ENCODE measurements at places on chromosomes 6 and 20.

- H3K36me3 ChIP-seq: no peaks in the 10 kb centered on the region
- H3K27ac ChIP-seq: no peak overlapping the region
- no peak for DNase-seq
These were observed 891.4 kb downstream of the TFAP2A start for GRCh38 chr6:9523462-9523861.

GRCh38 chr6:103177791-103178190 lies 1681.9 kb downstream of the HACE1 start:
- no peaks in the 10 kb centered on the region for H3K36me3 ChIP-seq
- H3K27ac ChIP-seq: no peak overlapping the region
- H3K27me3 ChIP-seq: no peaks in the 10 kb centered on the region
- H3K4me1 ChIP-seq: no peaks in the 10 kb centered on the region
- H3K4me3 ChIP-seq: no peak overlapping the region

DNA sequence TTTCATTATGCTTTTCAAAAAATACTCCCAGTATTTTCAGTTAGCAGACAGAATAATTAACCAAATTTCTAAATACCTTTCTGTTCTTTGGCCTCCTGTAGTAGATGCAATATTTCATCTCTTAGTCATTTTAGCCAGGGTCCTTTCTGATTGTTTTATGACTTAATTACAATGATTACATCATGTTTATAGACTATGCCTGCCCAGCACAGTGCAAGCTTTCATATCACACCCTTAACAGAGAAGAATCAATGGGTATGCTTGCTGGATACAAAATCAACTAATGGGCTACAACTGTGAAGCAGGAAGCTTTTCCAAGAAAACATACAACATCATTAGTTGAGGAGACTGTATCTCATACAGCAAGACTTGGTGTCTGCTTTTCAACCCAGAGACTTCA lies 119.8 kb upstream of the NRSN1 start:
- no peak for DNase-seq
- no peak overlapping the region for H3K27ac ChIP-seq
- no peak overlapping the region for H3K4me3 ChIP-seq
- H3K36me3 ChIP-seq: no peaks in the 10 kb centered on the region

- H3K36me3 ChIP-seq: no peaks in the 10 kb centered on the region
- no peak overlapping the region for H3K4me3 ChIP-seq
- H3K27me3 ChIP-seq: no peaks in the 10 kb centered on the region
- no peak overlapping the region for H3K27ac ChIP-seq
- DNase-seq: no peak
These were observed 77.1 kb upstream of the MAN1A1 start for GRCh38 chr6:119426619-119427018.

DNA sequence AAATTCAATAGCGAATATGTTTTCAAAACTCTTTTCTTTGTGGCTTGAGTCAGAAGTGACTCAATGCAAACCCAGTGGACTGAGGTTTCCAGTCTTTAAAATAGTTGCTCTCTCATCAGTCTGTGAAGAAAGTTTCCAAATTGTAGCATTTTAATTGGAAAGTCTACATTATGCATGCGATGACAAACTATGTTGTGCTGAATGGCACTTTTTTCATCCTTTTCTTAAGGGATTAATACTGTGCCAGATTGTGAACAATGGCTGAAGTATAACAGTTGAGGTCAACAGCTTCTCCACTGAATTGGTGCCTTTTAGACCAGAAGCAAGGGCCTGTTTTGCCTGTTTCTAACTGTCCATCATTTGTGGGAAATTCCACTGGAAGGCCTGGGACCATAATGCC lies 377.1 kb downstream of the BTBD9 start:
- no peak overlapping the region for H3K4me3 ChIP-seq
- H3K27ac ChIP-seq: no peak overlapping the region
- H3K36me3 ChIP-seq: no peaks in the 10 kb centered on the region
- H3K4me1 ChIP-seq: peaks cover 35% of the 10 kb centered on the region
- no peak for DNase-seq

DNA sequence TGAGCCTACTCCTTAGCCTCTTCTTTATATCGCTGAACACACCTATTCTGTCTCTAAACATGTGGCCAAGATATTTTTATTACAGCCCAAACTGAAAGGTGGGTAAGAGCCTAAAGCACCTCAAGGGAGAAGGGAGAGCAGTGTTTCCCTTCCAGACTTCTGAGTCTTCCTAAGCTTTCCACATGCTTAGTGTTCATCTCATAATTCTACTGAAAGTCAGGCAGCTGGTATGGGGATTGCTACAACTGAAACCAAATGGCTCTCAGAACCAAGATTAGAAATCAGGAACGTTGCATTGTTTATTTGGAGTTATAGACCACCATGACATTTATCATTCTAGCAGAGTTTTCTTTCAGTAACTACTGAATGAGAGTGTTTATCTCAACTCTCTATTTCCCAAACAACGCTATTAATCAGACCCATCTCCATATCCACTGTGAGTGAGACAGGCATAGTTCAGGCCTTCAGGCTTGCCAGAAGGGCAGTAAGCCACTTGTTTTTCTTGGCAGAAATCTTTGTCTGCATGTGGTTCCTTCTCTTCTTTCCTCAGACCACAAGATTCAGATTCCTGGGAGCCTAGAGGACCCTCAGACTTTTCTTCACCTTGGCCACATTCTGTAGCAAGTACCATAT lies 22.8 kb downstream of the VGLL2 start:
- no peaks in the 10 kb centered on the region for H3K36me3 ChIP-seq
- DNase-seq: no peak
- H3K4me3 ChIP-seq: no peak overlapping the region

DNA sequence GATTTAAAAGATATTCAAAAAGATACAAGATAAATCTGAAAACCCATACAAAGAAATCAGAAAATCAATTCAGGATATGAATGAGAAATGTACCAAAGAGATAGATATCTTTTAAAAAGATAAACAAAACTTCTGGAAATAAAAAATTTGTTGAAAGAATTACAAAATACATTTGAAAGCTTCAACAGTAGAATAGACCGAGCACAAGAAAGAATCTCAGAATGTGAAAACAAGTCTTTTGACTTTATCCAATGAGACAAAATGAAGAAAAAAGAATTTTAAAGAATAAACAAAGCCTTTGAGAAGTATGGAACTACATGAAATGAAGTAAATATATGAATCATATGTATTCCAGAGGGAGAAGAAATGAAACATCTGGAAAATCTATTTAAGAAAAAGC lies 1011.0 kb downstream of the EYS start:
- no peaks in the 10 kb centered on the region for H3K36me3 ChIP-seq
- H3K27me3 ChIP-seq: no peaks in the 10 kb centered on the region
- DNase-seq: no peak
- no peaks in the 10 kb centered on the region for H3K4me1 ChIP-seq
- H3K27ac ChIP-seq: no peak overlapping the region

- no peaks in the 10 kb centered on the region for H3K36me3 ChIP-seq
- H3K27me3 ChIP-seq: no peaks in the 10 kb centered on the region
- no peak overlapping the region for H3K4me3 ChIP-seq
- H3K4me1 ChIP-seq: no peaks in the 10 kb centered on the region
- H3K27ac ChIP-seq: no peak overlapping the region
These were observed 86.5 kb upstream of the RREB1 start for GRCh38 chr6:7021301-7021700.

- H3K36me3 ChIP-seq: no peaks in the 10 kb centered on the region
- H3K4me3 ChIP-seq: no peak overlapping the region
- peaks cover 15% of the 10 kb centered on the region for H3K4me1 ChIP-seq
- no peaks in the 10 kb centered on the region for H3K27me3 ChIP-seq
These were observed 15.4 kb downstream of the RAMACL start for GRCh38 chr6:166570929-166571713.

- H3K36me3 ChIP-seq: no peaks in the 10 kb centered on the region
- peaks cover 41% of the 10 kb centered on the region for H3K27me3 ChIP-seq
- H3K27ac ChIP-seq: no peak overlapping the region
- DNase-seq: no peak
- no peak overlapping the region for H3K4me3 ChIP-seq
- H3K4me1 ChIP-seq: no peaks in the 10 kb centered on the region
These were observed 11.8 kb downstream of the CLVS2 start for GRCh38 chr6:123007885-123008284.

DNA sequence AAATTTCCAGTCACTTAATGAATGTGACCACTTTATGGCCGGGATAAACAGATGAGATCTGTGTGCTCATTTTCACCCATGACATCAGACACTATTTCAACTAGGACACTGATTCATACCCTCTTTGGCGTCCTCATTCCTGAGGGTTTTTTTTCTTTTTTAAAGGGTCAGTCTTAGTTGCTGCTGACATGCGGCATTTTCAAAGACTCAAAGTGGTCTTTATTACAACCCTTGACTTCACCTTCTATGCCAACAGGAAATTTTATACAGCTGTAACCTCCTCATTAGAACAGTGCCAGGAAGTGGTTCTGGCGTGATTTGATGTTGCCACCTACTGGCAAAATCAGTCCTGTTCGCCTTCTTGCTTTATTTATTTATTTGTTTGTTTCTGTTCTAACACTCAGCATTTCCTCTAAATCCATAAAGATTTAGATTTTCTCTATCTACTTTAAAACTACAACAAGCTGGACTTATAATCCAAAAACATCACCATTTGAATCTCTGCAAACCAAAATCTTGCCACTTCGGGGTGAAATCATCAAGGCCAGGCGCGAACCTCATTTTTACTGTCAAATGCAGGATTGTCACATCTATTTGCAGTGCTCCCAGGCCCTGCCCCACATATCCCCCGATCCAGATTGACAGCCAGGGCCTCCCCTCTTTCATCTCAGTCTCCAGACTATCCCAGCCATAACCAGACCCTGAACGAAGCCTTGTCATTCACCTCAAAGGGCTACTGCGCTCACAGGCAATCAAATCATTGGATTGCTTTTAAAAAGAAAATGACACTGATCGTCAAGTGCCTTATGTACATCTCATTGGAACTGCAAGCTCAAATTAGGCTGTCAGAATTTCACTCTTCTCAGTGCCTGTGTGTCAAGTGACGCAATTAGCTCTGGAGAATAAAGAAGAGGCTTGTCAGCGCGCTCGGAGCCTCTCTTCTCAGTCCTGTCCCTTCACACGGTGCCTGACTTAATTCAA lies 77.5 kb downstream of the C6orf118 start:
- H3K4me1 ChIP-seq: no peaks in the 10 kb centered on the region
- no peak overlapping the region for H3K4me3 ChIP-seq
- no peaks in the 10 kb centered on the region for H3K27me3 ChIP-seq
- H3K36me3 ChIP-seq: no peaks in the 10 kb centered on the region

- H3K36me3 ChIP-seq: peaks cover 26% of the 10 kb centered on the region
- no peak overlapping the region for H3K4me3 ChIP-seq
- no peak for DNase-seq
- no peak overlapping the region for H3K27ac ChIP-seq
- no peaks in the 10 kb centered on the region for H3K4me1 ChIP-seq
- H3K27me3 ChIP-seq: no peaks in the 10 kb centered on the region
These were observed 119.0 kb downstream of the ADGRG6 start for GRCh38 chr6:142420802-142421201.

- H3K27me3 ChIP-seq: peaks cover 1% of the 10 kb centered on the region
- no peak overlapping the region for H3K27ac ChIP-seq
- DNase-seq: no peak
- no peak overlapping the region for H3K4me3 ChIP-seq
- H3K36me3 ChIP-seq: no peaks in the 10 kb centered on the region
- no peaks in the 10 kb centered on the region for H3K4me1 ChIP-seq
These were observed 42.5 kb downstream of the EYA2 start for GRCh38 chr20:46937157-46937523.

DNA sequence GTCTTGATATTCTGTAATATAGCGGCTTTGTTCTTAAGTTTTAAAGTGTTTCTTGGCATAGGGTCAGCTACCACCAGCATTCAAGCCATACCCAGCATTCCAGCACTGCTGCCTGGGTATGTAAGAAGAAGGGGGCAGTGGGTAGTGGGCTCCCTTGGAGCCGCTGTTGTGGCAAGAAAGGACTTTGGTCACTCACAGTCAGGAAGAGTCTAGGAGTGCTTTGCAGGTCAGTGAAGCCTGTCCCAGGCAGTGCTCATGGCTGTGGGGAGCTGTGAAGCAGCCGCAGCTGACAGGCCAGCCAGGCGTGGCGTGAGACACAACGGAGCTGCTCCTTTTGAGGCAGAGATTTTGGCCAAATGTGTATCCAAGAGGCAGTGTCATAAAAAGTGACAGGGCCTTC lies 512.0 kb downstream of the CDKAL1 start:
- H3K4me1 ChIP-seq: no peaks in the 10 kb centered on the region
- H3K4me3 ChIP-seq: no peak overlapping the region
- no peak for DNase-seq
- H3K27me3 ChIP-seq: no peaks in the 10 kb centered on the region
- no peak overlapping the region for H3K27ac ChIP-seq
- H3K36me3 ChIP-seq: no peaks in the 10 kb centered on the region

- H3K4me3 ChIP-seq: no peak overlapping the region
- no peaks in the 10 kb centered on the region for H3K4me1 ChIP-seq
- no peak for DNase-seq
- H3K27me3 ChIP-seq: no peaks in the 10 kb centered on the region
These were observed 367.5 kb downstream of the BTBD9 start for GRCh38 chr6:38272222-38272621.

GRCh38 chr20:25203871-25204320 lies 8.4 kb downstream of the ENTPD6 start:
- no peaks in the 10 kb centered on the region for H3K36me3 ChIP-seq
- H3K4me1 ChIP-seq: peaks cover 3% of the 10 kb centered on the region
- H3K4me3 ChIP-seq: no peak overlapping the region
- H3K27ac ChIP-seq: no peak overlapping the region
- no peaks in the 10 kb centered on the region for H3K27me3 ChIP-seq

DNA sequence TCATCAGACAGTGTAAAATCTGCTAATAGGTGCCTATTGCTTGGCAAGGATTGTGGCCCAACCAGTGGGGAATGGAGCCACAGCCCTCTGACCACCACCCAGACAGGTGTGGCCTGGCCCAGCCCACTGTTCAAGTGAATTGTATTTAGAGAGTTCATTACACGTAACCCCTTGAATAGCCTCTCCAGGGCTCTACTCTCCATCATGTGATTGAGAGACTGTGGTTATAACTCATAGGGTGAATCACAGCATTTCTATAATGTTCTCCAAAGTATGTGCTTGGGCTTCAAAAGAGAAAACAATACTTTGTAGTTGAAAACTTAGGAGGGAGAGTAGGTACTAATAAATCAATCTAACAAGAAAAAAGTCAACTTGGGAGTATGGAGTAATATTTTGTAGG lies 38.4 kb downstream of the ALDH8A1 start:
- peaks cover 12% of the 10 kb centered on the region for H3K4me1 ChIP-seq
- no peaks in the 10 kb centered on the region for H3K36me3 ChIP-seq
- no peak overlapping the region for H3K4me3 ChIP-seq
- no peak for DNase-seq

DNA sequence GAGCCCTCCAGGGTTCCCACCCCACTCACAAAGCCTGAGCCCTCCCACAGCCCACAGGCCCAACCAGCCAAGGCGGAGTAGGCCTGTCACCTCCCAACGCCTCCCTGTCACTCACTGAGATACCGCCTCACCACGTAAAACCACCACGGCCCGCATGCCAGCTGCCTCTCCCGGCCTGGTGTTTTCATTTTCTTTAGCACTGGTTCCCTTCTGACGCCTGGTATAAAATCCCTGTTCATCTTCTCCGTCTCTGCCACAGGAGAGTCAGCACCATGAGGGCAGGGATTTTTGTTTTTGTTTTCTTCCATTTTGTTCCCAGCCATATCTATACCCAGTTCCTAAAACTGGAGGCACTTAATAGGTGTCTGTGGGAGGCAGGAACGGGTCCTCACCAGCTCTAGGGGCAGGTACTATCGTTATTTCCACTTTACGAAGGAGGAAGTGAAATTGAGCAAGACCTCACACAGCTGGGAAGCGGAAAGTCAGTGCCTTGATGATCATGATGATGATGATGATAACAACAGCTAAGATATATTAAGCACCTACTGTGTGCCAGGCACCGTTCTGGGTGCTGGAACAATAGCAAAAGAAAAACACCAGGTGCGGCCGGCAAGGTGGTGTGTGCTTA lies 58.6 kb downstream of the SNAI1 start:
- peaks cover 13% of the 10 kb centered on the region for H3K4me1 ChIP-seq
- H3K4me3 ChIP-seq: no peak overlapping the region
- no peaks in the 10 kb centered on the region for H3K36me3 ChIP-seq
- DNase-seq: no peak
- no peaks in the 10 kb centered on the region for H3K27me3 ChIP-seq
- H3K27ac ChIP-seq: no peak overlapping the region

Data from HCT116 (cell line).